ENCODE measurements at places on chromosomes 1 and 21.

DNA sequence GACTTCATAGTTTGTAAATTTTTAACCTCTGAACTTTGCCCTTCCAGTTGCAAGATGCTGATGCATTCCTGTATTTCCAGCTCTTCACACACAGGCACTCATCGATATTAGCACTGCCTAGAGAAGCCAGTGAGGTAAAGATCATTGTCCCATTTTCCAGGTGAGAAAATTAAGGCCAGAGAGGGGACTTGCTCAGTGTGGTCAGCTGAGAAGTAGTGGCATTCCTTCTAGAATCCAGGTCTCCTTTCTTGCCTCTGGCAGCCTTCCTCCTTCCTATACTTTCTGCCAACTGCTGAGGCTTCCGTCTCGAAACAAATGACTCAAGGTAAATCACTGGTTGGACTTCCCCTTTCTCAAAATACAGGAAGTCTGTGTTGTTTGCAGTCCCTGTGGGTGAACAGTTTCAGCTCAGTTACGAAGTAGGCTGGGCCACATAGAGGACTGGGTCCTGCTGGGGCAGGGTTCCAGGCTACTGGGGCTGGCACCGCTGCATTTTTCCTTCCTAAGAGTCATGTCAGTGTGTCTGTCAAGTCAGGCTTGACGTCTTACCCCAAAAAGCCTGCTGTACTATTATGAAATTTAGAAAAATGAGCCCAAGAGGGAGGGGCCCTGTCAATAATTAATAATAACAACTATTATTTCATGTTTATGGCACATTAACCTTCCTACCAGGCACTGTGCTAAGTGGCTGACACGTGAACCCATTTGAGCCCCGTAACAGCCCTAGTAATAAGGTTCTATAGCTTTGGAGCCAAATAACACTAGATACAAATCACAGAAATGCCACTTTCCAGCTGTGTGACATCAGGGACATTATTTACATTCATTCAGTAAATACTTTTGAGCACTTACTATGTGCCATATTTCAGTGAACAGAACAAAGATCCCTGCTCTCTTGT lies 16.6 kb upstream of the RNF19B start:
- DNase-seq, result peak; percentile 76

DNA sequence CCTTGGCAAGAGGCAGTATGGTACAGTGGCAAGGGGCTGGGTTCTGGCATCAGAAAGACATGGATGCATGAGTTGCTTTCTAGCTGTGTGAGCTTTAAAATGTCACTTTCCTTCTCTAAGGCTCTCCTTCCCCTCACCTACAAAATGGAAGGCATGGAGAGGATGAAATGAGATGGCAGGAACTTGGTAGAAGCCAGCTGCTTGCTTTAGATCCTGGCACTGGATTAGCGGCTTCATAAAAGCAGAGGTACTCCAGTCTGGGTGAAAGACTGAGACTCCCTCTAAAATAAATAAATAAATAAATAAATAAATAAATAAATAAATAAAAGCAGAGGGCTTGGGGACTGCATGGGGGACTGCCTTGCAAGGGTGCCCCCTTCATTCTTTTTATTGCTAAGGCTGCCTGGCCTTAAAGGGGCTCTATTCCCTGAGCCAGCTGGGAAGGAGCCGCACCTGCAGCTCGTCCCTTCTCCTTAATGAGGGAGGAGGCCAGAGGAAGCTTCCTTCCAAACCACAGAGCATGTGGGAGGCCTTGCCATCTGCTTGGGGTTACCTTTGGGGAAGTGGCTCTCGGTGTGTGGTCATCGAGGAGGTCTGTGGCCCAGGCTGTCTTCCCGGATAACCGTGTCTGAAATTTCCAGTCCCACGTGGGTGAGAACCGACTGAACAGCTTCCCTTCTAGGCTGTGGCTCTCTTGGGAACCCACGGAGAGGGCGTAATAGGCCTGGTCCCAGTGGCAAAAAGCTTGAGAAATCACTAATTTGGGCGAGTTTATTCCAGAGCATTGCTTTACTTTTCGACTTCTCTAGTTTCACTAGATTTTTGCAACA lies 2.0 kb upstream of the ATP13A2 start:
- DNase-seq, result no peak

- DNase-seq, result no peak
Measured at GRCh38 chr1:228972576-228972975, 237.3 kb downstream of the RHOU start.

GRCh38 chr1:233081735-233082134 lies 131.3 kb downstream of the NTPCR start:
- no peak for DNase-seq

GRCh38 chr1:64946916-64947315 lies 19.4 kb downstream of the JAK1 start:
- no peak for DNase-seq

DNA sequence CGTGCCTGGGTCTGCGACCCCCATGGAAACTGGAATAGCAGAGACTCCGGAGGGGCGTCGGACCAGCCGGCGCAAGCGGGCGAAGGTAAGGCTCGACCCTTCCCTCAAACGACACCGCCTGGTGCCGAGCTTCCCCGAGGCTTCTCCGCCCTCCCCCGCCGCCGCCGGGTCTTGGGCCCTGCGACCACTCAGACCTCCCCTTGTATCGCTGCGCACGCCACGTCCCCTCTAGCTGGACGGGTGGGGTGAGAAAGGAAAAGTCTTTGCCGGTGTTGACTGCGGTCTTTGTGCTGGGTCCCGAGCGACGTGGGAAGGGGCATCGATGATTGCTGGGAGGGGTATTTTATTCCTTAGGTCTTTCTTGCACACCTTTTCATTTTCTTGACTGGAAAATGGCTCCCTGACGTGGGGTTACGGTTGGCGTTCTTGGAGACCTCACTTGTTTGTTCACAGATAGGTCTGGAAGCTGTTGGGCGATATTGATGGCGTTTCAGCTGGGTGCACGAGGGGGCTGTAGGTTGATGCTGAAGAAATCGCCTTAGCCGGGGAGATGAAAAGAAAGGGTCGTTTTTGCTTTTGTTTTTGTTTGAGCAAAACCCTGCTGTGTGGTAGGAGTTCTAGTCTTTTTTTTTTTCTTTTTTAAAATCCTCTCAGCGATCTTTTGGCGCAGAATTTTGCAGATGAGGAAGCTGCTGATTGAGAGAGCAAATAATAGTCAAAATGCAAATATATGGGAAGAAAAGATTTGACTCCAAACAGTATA lies 776 bp downstream of the KDM1A start:
- DNase-seq, result peak; percentile 8

- no peak for DNase-seq
Measured at GRCh38 chr1:214248311-214249085, 32.5 kb upstream of the SMYD2 start.
